ENCODE measurements at places on chromosomes 12 and 14. TPM values are rescaled to one million over a fixed set of nuclear protein-coding genes. Genes with fewer than 3 reads are reported as not detected.

VPS33A gene
- 18.2 TPM for total RNA-seq

CBLN3 gene
- 1.3 TPM for total RNA-seq

GALNT16 gene
- 0.19 TPM for total RNA-seq

SETD1B gene
- 2.7 TPM for total RNA-seq

ASIC1 gene
- 1.0 TPM for total RNA-seq

TEX52 gene
- total RNA-seq, result not detected

CD27 gene
- 0.09 TPM for total RNA-seq

GPR84 gene
- not detected for total RNA-seq

DNAJC22 gene
- total RNA-seq, result 2.0 TPM

NTF3 gene
- not detected for total RNA-seq

MUCL1 gene
- total RNA-seq, result not detected

CLEC2A gene
- total RNA-seq, result not detected

ADGRD1 gene
- 0.09 TPM for total RNA-seq

SLC4A8 gene
- total RNA-seq, result 4.9 TPM

TAS2R42 gene
- not detected for total RNA-seq

OASL gene
- 0.36 TPM for total RNA-seq

PRR13 gene
- total RNA-seq, result 20.3 TPM

HNRNPC gene
- total RNA-seq, result 806 TPM

DDN gene
- 0.09 TPM for total RNA-seq

KRT71 gene
- not detected for total RNA-seq

TPH2 gene
- total RNA-seq, result not detected

TTC9 gene
- under 0.01 TPM for total RNA-seq

INHBE gene
- not detected for total RNA-seq

OTX2 gene
- total RNA-seq, result not detected

SERPINA12 gene
- not detected for total RNA-seq

KRT2 gene
- total RNA-seq, result not detected

IGFBP6 gene
- total RNA-seq, result 16.0 TPM

LYZ gene
- not detected for total RNA-seq

LRTM2 gene
- total RNA-seq, result not detected

DUSP16 gene
- 7.2 TPM for total RNA-seq

AICDA gene
- total RNA-seq, result not detected

NCAPD2 gene
- total RNA-seq, result 52.2 TPM

ANKRD33 gene
- 0.09 TPM for total RNA-seq

OR4K2 gene
- not detected for total RNA-seq

TAS2R43 gene
- total RNA-seq, result 1.5 TPM

SLC5A8 gene
- total RNA-seq, result not detected

RFX4 gene
- total RNA-seq, result not detected

C1QL4 gene
- total RNA-seq, result not detected

ADAMTS20 gene
- total RNA-seq, result not detected

TBC1D30 gene
- 13.6 TPM for total RNA-seq

C12orf54 gene
- not detected for total RNA-seq

RIPK3 gene
- 3.5 TPM for total RNA-seq

SERPINA1 gene
- not detected for total RNA-seq

CARMIL3 gene
- total RNA-seq, result not detected

SDS gene
- total RNA-seq, result not detected

BATF gene
- total RNA-seq, result not detected

ZNF891 gene
- 0.54 TPM for total RNA-seq

LALBA gene
- total RNA-seq, result not detected

ACSM4 gene
- total RNA-seq, result not detected

ANGEL1 gene
- 6.3 TPM for total RNA-seq
